ENCODE measurements at places on chromosomes 1 and 21.

DNA sequence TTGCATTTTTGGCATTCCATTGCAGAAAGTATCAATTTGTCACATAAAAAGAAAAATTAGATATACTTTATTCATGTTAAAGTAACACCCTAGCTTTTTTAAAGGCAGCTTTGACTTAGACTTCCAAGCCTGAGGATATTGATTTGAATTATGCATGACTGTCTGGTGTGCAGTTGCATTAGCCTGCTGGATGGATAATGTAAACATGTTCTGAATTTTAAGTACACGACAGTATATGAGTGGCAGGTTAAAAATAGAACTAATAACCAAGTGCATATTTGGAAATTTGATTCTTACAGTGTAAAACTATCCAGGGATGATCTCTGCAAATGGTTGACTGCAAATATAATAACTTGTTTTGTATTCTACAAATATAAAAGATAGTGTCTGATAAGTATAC is 124.0 kb downstream of the SYT14 start:
- DNase-seq = no peak

DNA sequence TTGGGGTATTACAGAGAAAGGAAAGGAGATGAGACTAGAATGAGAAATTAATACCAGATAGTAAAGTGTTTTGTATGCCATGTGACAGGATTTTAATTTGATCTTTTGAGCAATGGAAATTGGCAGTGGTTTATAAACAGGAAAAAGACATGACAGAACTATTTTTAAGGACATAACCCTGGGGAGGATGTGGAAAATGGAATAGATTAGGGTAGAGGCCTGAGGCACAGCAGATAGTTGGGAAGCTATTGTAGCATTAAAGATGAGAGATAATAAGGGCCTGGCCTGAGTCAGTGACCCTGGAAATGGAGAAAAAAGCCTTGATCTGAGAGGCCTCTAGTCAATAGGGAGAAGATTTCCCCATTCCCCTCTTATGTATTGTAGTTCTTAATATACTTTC is 22.1 kb upstream of the KCNA3 start:
- no peak for DNase-seq

GRCh38 chr1:162635418-162635817 is 3.2 kb downstream of the DDR2 start:
- DNase-seq = no peak

DNA sequence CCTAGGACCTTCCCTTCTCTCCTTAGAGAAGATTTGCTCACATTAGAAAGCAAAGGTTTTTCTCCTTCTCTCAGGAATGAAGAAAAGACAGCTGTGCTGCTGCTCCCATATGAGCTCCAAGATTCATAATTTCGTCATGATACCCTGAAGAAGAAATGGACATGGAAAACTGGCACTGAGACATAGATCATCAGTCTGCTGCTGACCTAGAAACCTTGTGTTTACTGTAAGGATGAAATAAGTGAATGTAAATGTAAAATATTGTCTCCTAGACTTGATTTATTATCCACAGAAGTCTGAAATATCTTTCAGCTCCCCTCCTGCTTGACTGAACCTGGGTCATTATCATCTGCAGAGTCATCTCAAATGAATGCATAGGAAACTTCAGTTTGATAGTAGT is 77.9 kb downstream of the ZC3H11B start:
- DNase-seq = no peak

DNA sequence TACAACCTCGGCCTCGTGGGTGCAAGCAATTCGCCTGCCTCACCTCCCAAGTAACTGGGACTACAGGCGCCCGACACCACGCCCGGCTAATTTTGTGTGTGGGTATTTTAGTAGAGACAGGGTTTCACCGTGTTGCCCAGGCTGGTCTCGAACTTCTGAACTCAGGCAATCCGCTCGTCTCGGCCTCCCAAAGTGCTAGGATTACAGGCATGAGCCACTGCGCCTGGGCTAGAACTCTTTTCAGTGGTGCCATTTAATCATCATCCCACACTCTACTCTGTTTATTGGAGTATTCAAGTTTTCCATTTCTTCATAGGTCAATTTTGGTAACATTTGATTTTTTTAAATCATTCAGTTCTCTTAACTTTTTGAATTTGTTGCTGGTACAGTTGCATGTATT is 101.3 kb downstream of the DHRS3 start:
- DNase-seq = no peak

GRCh38 chr1:180837020-180837419 is 75.7 kb upstream of the KIAA1614 start:
- no peak for DNase-seq

GRCh38 chr1:61259379-61260148 is 177.2 kb downstream of the NFIA start:
- DNase-seq = no peak

DNA sequence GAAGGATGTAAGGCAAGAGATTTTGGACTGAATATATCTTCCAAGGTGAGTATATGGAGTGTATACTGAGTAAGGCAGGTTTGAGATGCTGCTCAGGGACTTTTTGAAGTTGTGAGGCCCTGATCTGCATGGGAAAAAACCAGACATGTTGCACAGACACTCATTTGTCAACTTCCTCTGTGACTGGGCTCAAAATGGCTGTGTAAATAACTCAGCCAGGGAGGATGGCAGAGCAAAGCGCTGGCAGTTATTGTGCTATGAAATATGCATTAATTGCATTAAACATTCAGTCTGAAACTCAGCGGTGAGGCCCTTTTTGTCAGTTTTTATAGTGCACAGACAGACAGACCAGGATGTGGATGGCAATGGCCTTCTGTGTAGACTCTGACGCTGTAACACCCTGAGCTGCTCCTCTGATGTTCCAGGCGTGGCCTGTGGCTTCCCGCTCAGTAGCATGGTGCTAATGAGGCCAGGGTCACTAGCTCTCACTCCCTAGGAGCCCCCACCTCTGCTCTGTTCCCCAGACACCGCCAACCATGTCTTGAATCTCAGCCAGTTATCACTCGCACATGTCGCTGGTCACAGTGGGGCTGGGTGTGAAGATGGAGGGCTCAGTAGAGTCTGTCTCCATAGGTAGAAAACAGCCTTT is 307.0 kb upstream of the PROX1 start:
- no peak for DNase-seq

- DNase-seq = no peak
These were observed 1.8 kb downstream of the TRIM46 start for GRCh38 chr1:155175281-155175926.

- no peak for DNase-seq
These were observed 24.0 kb downstream of the FNBP1L start for GRCh38 chr1:93471911-93472310.

GRCh38 chr1:118988186-118989005 is at the start of gene TBX15:
Gene TBX15, minus strand, starts transcription at chr1:118988343. Its CDS starts 548 bp downstream, at chr1:118987795.
- DNase-seq = no peak

DNA sequence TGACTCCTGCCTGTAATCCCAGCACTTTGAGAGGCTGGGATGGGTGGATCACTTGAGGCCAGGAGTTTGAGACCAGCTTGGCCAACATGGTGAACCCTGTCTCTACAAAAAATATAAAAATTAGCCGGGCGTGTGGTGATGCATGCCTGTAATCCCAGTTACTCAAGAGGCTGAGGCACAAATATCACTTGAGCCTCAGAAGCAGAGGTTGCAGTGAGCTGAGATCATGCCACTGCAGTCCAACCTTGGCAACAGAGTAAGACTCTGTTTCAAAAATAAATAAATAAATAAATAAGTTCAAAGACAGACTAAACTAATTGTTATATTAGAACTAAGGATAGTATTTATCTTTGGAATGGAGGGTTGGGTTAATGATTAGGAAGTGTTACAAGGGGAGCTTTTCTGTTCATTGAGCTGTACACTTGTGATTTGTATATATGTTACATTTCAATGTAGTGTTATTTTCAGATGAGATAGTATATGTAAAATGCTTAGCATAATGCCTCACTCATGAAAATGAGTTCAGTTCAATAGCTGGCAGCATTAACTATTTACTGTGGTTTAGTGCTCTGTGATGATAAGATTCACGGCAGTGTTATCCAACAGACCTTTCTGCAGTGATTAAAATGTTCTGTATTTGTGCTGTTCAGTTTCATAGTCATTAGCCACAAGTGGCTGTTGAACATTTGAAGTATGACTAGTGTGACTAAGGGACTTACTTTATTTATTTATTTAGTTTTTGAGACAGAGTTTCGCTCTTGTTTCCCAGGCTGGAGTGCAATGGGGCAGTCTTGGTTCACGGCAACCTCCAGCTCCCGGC is 47.7 kb downstream of the OSBPL9 start:
- DNase-seq = no peak

DNA sequence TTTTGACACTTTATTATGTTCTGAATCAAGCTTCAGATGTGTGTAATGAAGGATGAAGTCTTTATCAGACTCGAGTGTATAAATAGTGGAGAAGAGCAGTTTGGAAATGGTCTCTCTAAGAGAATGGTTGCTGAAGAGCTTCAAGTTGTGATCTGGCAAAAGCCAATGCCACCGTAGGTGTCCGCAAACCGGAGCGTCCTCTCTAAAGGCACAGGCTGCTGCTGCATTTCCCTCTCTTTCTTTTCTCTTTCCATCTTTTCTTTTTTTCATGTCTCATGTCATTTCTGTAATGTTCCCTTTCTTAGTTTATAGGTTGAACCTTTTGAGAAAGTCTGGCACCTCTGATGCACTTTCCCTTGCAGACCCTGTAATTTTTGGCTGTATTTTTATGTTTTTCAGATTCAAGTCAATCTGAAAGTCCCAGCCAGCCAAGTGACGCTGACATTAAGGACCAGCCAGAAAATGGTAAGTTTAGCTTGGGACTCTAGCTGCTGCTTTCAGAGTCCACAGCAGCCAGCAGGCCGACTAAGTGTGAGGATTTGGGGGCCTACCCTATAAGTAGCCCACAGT is 194.8 kb downstream of the NFIA start:
- DNase-seq = no peak

DNA sequence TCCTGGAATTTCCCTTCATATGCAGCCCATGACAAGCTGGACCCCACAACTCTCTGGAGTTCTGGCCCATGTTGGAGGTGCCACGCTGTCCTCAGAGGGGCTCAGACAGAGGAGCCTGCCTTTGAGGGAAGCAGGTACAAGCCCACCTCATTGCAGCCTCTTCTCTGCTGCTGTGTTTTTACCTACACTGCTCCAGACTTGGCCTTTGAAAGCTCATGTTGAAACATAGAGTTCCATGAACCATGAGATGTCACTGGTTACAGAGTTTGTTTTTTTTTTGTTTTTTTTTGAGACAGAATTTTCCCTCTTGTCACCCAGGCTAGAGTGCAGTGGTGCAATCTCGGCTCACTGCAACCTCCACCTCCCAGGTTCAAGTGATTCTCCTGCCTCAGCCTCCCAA is 22.1 kb upstream of the ZBTB21 start:
- no peak for DNase-seq

DNA sequence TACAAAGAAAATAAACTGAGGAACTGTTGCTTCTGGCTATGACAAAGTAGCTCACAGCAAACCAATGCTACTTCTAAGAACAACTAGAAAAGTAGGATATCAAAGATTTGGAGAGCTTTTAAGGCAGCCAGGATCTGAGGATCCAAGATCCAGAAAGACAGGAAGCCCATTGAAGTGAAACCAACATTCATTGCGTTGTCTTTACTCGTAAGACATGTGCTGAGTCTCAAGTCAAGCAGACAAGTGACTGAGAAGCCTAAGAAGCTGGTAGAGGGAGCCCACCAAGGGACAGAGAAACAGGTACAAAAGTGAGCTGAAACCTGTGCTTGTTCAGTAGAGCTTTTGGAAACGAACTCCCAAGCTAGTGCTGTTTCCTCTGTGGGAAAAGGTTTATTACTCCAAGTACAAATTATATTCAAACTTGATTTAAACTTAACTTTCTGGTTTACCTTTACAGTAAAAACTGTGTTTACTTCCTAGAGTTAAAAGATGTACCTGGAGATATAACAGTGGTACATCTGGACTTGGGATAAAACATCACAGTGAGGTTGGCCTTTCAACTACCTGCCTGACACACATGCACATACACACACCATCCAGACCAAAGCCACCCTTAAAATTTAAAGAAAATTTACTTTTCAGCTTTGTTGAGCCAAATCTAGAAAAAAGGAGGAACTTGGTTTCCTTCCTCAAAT is 41.2 kb downstream of the NME7 start:
- DNase-seq = no peak

DNA sequence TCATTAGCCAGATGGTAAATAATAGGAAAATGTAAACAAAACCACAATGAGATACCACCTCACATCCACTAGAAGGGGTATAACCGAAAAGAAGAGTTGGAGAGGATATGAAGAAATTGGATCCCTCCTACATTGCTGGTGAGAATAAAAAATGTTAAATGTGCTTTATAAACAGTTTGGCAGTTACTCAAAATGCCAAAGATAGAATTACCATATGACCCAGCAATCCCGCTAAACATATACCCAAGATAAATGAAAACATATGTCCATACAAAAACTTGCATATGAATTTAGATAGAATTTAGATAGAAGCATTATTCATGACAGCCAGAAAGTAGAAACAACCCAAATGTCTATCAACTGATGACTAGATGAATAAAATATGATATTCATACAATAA is 4.4 kb upstream of the FMO2 start:
- no peak for DNase-seq

DNA sequence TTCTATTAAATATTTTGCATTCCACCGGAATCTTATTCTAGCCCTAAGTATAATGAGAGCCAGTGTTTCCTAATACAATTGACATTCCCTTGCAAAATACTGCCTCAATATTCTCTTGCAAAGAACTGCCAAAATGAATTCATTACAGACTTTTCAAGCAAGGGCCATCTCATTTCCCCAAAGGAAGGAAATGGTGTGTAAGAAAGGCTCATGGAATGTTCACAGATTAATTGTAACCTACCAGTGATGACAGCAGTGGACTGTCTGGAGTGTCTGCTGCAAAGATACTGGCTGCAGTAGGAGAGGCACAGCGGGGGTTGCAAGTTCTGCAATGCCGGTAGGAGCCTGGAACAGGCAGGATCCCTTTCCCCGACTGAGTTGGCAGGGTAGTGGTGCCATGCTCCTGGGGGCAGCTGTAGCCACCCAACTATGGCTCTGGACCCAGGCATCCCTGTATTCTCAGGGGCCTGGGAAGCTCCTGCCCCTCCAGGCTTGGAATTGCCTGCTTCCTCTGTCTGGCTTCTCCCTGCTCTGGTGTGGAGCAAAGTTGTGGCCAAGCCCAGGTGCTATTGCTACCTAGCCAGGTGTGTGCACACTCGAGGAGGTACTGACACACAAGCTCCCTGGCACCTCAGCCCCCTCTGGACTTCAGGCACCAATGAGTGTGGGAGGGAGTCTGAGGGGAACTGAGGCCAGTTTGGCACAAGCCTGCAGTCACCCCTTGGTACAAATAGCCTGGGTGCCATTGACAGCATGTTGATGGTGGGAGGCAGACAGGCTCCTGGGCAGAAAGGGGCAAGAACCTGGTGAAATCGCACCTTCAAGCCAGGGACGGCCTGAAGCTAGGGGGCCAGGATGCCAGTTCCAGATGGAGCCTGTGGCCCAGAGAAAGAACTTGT is 1371.0 kb downstream of the KCNT2 start:
- DNase-seq = no peak

Data from activated T-helper 1 cell treated with anti-CD3 and anti-CD28 coated beads, Interleukin-12 subunit alpha, Interleukin-12 subunit beta, Interleukin-2, Interleukin-4 antibody, amounts not matched to agents 30 ng/mL and 10 ng/mL and 1 ng/mL, durations not matched to agents 14 hours and 24 hours and 36 hours (primary cell).